ENCODE measurements at places on chromosomes 4 and X.

- DNase-seq, result no peak
Measured at GRCh38 chr4:105666693-105667092, 41.8 kb downstream of the INTS12 start.

GRCh38 chrX:155028129-155028528, 1.5 kb downstream of the FUNDC2 start:
- no peak for DNase-seq

DNA sequence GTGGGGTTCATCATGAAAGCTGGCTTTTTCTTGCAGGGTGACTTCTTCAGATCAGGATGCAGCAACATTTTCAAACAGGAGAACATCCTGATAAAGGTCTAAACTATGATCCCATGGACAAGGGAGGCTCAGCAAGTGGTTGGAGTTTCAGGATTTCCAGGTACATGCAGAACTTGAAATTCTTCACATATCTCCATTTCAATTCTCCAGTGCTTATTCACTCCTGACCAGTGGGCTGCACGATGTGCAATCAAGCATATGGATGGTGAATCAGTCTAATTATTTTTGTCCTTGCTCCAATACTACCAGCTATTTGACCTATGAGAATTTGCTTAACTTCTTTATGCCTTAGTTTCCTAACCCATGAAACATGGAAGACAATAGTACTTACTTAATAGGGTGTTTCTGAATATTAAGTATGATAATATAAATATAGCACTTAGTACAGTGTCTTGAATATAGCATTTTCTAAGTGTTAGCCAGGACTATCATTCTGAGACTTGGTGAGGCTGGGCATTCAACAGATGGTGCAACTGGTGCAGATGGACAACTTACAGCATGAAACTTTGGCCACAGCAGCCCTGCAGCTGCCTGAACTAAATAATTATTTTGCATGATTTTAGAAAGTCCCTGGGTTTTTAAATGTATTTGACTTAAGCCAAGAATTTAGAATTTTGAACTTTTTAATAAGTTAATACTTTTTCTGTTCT, 92.4 kb downstream of the HPGD start:
- no peak for DNase-seq

DNA sequence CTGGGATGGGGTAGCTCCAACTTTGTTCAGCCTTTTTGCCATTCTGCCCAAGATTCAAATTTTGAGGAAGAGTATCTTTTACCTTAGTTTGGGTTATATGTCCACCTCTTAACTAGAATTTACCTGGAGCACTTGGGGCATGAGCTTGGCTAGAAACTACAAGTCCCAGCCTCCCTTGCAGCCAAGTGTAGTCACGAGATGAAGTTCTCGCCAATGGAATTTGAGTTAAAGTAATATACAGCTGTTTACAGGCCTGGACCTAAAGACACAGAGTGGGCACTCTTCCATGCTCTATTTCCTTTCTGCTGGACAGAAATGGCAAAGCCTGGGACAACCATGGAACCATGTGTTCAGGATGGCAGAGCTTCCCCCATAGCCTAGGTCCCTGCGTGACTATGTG, 233.6 kb upstream of the GATB start:
- DNase-seq, result no peak

DNA sequence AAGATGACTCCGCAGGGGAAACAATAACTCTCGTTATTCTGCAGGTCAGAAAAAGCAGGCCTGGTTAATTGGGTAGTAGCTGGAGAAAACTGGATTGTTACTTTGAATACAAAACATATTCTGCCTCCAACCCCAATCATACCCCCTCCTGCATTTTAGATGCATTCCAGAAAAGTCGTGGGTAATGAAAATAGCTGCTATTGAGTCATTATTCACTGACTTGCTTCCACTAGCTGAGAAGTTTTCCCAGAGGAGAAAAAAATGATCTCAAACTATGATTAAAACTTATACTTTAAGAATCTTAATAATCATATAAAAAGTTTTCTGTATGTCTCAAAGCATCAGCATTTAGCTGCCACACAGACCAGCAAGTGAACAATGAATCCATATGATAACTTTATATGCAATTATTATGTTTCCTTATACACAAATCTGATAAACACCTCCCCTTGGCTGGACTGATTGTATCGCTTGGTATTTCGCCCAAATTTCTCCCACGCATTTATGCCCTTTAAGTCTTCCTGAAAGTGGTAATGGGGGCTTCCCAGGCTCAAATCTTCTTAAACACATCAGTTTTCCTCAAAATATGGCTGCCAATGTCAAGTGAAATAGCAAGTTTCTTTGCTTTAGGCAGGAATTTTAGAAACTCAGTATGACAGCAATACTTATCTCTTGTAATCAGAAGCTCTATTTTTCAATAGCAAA, 181.0 kb downstream of the LDB2 start:
- DNase-seq, result no peak

DNA sequence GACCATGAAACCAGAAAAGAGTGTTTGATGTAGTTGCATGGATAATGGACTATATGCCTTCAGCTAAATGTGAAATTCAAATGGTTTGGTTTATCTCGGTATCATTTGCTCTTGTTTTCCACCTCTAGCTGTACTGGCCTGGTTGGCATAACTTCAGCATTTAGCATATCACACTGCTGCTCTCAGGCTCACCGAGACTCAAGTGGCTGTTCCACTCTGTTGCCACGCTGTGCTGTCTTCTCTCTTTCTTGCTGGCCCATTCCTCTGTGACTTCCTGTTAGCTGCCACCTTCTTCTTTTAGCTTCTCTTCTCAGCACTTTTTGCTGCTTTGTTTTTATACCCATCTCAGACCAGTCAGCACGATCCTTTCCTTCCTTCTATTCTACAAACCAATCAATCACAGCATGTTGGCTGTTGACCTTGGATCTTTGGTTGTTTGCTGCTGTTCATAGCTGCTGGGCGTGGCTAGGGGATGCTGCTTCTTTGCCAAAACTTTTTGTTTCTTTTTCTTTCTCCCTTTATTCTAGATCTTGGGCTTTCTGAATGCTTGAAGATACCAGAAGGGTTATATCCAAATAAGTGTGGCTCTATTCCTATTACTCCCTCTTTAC, 24.0 kb downstream of the INTS6L start:
- DNase-seq, result no peak

DNA sequence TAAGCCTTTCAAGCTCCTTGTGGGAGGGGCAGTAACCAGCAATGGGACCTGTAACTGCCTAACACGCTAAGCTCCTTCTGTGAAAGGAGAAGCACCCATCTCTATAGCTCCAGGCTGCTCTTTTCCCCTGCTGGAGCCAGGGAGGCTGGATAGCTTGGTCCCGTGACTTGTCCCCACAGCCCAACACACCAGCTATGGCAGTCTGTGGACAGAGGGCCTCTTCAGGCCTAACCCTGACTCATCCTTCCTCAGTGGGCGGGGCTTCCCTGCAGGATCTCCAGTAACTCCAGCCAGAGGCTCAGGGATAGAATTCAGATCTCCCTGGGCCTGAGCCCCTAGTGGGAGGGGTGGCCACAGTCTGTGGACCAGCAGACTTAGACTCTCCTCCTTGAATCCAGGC, 1290.1 kb downstream of the PCDH7 start:
- no peak for DNase-seq

GRCh38 chrX:8939322-8939721, 94.6 kb downstream of the FAM9B start:
- DNase-seq, result no peak

- DNase-seq, result no peak
Measured at GRCh38 chr4:3284734-3285557, 7.9 kb upstream of the RGS12 start.

GRCh38 chrX:50707405-50707804, 106.6 kb downstream of the SHROOM4 start:
- no peak for DNase-seq

DNA sequence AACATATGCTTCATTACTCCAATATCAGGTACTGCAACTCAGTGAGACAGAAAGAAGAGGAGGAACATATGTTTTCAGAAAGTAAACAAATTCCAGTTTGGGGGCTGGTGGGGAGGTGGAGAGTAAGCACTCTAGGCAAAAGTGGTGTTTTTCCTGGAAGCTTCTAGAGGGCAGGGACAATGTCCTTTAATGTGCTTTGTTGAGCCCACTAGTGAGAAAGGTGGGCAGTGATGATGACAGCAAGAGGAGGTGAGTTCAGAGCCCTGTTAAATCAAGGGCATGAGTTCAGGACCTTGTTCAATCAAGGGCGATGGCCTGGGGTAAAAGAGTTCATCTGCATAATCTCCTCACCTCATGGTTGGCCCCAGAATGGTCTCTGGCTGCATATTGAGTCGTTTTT, 38.4 kb downstream of the GPC3 start:
- DNase-seq, result no peak

DNA sequence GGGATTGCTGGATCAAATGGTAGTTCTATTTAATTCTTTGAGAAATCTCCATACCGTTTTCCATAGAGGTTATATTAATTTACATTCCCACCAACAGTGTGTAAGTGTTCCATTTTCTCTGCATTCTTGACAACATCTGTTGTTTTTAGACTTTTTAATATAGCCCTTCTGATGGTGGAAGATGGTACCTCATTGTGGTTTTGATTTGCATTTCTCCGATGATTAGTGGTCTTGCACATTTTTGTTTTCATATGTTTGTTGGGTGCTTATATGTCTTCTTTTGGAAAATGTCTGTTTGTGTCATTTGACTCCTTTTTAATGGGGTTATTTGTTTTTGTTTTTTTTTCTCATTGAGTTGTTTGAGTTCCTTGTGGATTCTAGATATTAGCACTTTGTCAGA, 75.3 kb upstream of the PUDP start:
- DNase-seq, result no peak

DNA sequence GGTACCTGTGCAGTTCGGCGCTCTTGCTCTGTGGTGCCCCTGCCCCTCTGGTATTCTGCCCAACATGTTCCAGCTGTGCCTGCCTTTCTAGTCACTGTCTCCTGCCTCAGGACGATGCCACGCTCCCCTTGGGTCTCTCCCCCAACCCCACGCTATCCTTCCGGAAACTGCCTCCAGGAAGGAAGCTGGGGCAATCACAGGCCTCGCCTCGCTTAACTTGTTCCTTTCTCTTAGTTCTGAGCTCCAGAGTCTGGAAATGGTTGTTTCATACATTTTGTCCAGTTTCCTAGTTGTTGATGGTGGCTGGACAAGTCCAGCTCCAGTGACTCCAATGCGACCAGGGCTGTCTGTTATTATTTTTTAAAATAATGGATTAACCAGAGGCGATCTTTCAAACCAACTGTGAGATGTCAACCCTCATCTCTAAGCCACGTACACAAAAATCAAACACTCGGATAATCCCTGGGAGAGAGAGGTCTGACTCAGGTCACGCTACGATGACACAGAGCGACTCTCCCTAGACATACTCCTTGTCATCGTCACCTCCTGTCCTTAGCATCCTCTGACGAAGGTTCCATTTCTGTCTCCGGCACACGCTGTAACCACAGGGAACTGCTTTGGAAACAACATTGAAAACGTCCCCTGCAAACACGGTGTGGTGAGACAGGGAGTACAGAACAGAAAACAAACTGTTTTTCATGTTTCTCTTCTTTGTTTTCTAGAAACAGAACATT, 62.5 kb downstream of the ABLIM2 start:
- DNase-seq, result no peak

Measured in glutamatergic neuron (in vitro differentiated cells).